ENCODE measurements at places on chromosomes 11 and 22.

DNA sequence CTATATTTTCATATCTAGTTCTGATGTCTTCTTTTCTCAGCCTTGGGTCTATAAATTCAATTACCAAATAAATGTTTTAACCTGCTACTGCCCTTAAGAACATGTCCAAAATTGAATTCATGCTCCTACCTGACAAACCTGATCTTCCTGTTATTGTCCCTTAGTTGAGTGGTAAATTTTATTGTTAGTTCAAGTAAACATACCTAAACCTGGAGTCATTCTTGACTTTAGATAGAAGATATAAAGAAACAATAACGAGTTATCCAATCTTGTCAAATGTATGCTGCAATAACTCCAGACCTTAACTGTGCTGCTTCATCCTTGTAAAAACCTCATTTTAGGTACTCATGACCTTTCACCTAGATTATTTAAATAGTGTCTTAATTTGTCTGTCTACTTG lies 34.6 kb upstream of the SC5D start:
- no peak for DNase-seq

DNA sequence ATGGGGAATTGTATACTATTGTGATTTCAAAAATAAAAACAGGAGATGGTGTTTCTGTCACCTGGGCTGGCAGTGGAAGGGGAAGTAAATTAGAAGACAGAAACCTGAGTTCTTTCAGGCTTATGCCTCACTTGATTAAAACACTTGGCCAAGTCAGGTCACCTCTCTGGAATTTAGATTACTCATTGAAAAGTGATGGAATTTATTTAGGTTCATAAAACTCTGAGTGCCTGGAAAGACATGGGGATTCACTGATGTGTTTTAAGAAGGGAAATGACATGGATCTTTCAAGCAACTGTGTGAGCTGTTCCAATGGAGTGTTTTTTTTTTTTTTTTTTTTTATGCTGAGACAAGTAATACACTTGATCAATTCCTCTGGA lies 400.1 kb downstream of the TMEM135 start:
- peak; percentile 84 for DNase-seq

- no peak for DNase-seq
Observed at GRCh38 chr11:108286370-108286769, 63.5 kb downstream of the ATM start.

DNA sequence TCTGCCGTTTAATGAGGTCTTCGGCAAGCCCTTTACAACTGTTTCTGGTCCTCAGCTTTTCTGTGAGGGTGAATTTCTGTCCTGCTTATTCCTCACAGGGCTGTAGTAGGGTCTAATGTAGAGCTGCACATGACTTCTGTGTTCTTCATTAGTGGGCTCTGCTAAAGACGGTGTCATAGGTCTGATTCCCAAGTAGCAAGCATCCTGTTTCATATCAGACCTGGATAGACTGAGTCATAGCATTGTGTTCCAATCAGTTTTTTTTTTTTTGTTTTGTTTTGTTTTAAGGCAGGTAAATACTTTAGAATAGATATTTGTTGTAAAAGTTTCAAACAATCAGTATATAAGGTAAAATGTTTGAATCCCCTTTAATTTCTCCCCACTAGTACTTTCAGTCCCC lies 35.4 kb downstream of the BIRC2 start:
- DNase-seq: no peak
